ENCODE measurements at places on chromosomes 7 and 10.

GRCh38 chr7:139588632-139589031 is 65.1 kb downstream of the CLEC2L start:
- no peak for DNase-seq

GRCh38 chr10:7015457-7015856 is 395.4 kb downstream of the SFMBT2 start:
- no peak for DNase-seq

GRCh38 chr10:86325158-86325557 is 41.4 kb downstream of the GRID1 start:
- DNase-seq = no peak

DNA sequence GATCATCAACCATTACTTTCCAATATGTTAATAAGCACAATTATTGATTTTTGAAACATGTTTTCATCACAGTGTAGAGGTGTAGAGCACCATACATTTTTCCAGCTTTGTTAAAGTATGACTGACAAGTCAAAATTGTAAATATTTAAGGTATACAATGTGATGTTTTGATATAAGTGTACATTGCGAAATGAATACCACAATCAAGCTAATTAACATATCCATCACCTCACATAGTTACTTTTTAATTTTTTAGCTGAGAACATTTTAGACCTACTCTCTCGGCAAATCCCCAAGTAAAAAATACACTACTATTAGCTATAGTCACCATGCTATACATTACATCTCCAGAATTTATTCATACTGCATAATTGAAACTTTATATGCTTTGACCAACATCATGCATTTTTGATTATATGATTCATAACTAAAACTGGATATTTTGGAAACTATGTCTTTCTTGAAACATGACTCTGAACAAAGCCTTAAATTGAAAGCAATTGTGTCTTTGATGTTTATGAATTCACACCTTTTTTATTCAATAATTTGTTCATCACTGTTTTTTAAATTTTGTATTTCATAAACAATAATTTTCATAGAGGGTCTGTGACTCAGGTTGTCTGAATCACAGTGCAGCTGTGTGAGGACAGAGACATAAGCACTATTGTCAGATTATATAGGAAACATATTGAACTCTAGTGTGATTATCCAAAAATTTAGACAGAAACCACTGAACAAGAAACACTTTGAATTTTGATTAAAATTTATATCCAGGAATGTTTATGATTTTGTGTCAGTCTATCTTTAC is 486.1 kb downstream of the SEMA3D start:
- no peak for DNase-seq

All from stimulated activated CD4-positive, alpha-beta T cell treated with anti-CD3 and anti-CD28 coated beads, Interleukin-1b, Interleukin-23, amount 100 ng/mL, for 4 hours (primary cell).